Activated CD4-positive, alpha-beta T cell treated with anti-CD3 and anti-CD28 coated beads for 36 hours (primary cell): ENCODE measurements at places on chromosomes 2 and 18. TPM values are rescaled to one million over a fixed set of nuclear protein-coding genes. Genes with fewer than 3 reads are reported as not detected.

Gene RPRM
- not detected for total RNA-seq

Gene CRYBA2
- not detected for total RNA-seq

Gene HJURP
- total RNA-seq = 111 TPM

DNA sequence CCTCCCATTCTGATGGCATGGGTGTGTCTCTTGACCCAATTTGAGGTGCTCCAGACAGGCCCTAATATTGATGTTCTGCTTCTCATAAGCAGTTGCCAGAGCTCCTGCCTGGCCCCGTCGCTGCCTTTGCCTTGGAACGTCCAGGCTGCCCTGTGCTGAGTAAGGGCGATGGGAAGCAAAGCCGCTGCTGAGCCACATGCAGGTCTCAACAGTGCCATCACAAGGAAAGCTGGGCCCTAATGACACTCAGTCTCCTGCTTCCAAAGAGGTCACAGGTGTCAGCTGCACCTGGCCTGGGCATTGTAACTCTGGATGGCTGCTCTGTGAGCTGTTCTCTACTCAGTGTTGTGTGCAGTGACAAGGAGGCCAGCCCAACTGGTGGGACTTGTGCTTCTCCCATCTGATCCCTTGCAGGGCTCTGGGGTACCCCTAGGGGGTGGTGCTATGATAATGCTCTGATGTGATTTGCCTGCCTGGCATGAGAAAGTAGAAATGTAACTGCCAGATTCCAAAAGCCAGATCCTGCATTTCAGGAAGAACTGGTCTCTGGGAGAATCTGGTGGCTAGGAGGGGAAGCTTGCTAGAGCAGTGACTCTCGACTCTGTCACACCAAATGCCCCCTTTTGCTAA is 8.7 kb downstream of the TTC39C start:
- H3K36me3 ChIP-seq = peaks cover 19% of the 10 kb centered on the region
- peaks cover 97% of the 10 kb centered on the region for H3K4me1 ChIP-seq
- no peaks in the 10 kb centered on the region for H3K27me3 ChIP-seq
- H3K27ac ChIP-seq = no peak overlapping the region
- DNase-seq = peak; percentile 30

DNA sequence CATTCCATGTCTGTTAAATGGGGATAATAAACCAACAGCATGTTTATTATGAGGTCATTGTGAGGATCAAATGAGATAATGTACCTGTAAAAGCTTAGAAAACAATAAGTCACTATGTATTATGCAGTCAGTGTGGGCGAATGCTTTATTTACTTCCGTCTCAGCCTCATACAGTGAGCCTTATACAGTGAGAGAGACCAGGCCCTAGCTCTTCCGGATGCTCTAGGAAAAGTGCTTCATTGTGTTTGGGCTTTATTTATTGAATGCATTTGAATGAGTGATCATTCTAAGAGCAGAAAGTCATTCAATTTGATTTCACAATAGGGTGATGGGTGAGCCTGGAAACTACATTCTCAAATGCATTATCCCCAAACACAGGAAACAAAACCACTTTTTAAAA is 603.9 kb upstream of the FANCL start:
- no peaks in the 10 kb centered on the region for H3K27me3 ChIP-seq
- no peaks in the 10 kb centered on the region for H3K36me3 ChIP-seq
- no peaks in the 10 kb centered on the region for H3K4me1 ChIP-seq
- H3K4me3 ChIP-seq = no peak overlapping the region
- DNase-seq = no peak
- H3K27ac ChIP-seq = no peak overlapping the region
